Inflammatory macrophage treated with lipopolysaccharide for 4 hours (primary cell): ENCODE measurements at places on chromosomes 12 and 14.

DNA sequence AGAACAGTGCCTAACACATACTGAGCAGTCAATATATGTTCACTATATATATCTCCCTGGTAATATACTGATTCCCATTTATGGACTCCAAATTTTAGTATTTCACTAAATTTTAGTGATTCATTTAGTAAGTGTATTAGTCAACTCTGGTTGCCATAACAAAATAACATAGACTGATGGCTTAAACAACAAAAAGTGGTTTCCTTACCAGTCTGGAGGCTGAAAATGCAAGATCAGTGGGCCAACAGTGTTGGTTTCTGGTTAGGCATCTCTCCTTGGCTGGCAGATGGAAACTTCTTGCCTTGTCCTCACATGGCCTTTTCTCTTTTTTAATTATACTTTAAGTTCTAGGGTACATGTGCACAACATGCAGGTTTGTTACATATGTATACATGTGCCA lies 28.7 kb downstream of the SIX6 start:
- DNase-seq, result no peak

GRCh38 chr14:68950111-68950510 lies 29.0 kb downstream of the ACTN1 start:
- peak; percentile 83 for DNase-seq

- no peak for DNase-seq
Observed at GRCh38 chr12:2462087-2462486, 332.7 kb upstream of the FKBP4 start.

- DNase-seq, result peak; percentile 88
Observed at GRCh38 chr12:14256555-14257169, 108.8 kb upstream of the ATF7IP start.
